Stimulated activated CD8-positive, alpha-beta memory T cell treated with anti-CD3 and anti-CD28 coated beads, Interleukin-12 subunit alpha, Interleukin-12 subunit beta, amount 100 ng/mL, for 4 hours (primary cell): ENCODE measurements at places on chromosomes 4 and X.

- no peak for DNase-seq
These were observed 53.7 kb downstream of the ANAPC10 start for GRCh38 chr4:145044341-145044740.

DNA sequence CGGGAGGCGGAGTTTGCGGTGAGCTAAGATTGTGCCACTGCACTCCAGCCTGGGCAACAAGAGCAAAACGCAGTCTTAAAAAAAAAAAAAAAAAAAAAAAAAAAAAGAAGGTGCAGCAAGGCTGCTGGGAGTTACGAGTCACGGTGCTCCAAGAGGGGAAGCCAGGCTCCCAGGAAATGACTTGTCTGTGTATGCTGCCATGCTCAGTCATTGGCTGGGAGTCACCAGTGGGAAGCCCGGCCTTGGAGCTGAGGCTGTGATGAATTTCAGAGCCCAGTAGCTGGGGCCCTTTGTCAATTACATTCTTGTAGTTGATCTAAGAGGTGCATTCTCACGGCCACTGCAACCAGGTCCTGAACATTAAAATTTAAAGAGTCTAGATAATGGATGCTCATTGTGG lies 1105.1 kb upstream of the TENM3 start:
- no peak for DNase-seq

DNA sequence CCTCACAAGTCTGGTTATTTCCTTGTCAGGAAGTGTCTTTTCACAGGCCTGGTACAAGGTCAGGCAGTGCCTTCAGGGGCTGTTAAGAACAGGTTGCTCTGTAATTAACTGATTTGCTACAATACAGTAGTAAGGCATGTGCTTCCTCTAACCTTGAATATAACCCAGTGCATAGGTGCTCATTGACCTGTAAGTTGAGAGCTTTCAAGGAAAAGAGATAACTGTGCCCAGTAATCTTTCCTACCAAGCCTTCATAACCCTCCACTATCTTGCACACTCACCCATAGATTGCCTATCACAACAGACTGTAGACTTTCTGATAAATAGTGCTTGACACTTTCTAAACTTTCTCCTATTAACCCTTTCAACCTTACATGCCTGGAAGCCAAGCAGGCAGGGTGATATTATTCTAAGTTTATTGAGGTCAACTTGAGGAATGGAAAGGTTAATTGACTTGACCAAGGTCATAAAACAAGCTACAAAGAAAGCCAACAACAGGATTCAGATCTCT lies 148.1 kb downstream of the PPARGC1A start:
- no peak for DNase-seq

DNA sequence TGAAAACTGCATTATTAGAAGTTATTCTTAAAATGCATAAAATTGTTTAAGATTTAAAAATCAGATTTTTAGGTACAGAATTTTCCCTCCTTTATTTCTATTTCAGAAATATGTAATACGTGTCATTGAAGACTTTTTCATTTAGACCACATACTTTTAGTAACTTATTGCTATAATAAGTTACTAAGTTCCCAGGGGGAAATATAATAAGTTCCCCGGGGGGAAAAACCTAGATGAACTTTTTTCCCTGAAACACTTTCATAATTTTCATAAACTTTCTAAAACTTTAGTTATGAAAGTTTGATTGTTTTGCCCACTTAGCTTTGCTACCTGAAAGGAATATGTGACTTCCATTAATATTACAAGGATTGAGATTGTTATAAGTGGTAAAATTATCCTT lies 1341.5 kb upstream of the IGFBP7 start:
- DNase-seq = no peak

- no peak for DNase-seq
These were observed 840 bp downstream of the GUF1 start for GRCh38 chr4:44679060-44679459.

DNA sequence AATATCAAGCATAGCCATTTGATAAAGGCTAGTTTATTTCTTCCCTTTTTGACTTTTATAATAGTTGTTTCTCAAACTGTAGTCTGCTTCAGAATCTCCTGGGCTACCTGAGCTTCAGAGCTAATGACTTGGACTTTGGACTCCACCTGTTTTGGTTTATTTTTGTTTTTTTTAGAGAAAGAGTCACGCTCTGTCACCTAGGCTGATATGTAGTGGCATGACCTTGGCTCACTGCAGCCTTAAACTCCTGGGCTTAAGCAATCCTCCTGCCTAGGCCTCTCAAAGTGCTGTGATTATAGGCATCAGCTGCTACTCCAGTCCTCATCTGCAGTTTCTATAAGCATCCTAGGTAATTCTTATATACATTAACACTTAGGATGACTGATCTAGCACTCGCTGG lies 90.5 kb downstream of the DDIT4L start:
- DNase-seq = no peak

GRCh38 chr4:21763855-21764254 lies 184.7 kb downstream of the KCNIP4 start:
- DNase-seq = no peak

DNA sequence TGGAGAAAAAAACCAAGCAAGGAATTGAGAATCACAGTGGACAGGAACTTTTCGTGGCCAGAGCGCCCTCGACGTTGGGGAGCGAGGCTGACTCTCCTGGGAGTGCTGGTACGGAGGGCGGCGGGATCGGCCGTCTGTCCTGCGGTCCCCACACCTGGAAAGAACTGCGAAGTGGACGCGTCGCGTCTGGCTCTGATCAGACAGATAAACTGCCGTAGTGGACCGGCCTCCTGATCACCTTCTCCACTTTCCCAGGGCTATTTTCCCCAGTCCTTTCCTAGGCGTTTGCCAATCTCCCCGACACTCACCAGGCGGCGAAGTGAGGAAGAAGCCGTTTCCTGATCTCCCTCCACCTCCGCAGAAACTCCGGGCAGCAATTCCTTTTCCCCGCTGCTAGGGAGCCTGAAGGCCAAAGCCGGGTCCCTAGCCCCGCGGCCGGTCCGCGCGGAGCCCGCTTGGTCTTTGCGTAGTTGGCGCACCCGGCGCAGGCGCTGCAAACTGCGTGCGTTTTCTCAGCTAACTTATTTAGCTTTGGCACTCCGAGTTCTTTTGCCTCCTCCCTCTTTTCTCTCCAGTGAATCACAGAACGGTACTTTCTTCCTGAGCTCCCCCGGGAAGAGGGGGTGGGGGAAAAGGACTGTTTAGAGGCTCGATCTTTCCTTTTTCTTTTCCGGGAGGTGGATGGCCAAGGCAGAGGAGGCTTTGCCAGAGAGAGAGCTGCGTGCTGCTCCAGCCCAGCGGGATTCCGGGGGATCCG lies at the start of gene ARSJ:
Gene ARSJ, minus strand, starts transcription at position 500 of the 757 bp plus-strand sequence. CDS start 813 bp downstream, outside the sequence.
- DNase-seq = no peak

GRCh38 chr4:124325690-124326089 lies 386.8 kb downstream of the ANKRD50 start:
- DNase-seq = no peak

DNA sequence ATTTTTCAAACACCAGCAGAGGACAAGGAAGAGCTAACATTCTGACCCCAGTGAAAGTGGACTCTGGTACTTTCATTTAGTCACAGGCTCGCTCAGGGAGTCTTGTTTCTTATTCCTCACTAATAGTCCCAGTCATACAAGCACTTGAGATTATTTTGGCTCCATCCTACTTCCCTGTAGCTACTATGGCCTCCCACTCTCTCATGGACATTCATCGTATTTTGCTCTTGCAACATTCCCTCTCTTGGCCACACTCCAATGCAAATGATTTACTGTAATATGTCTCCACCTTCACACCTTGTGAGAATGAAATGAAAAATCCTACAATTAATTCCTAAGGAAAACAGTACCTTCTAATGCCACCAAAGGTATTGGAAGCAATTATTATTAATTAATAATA lies 21.3 kb downstream of the PLRG1 start:
- DNase-seq = no peak

- DNase-seq = no peak
These were observed 150.9 kb downstream of the ENPP6 start for GRCh38 chr4:184066584-184067300.

DNA sequence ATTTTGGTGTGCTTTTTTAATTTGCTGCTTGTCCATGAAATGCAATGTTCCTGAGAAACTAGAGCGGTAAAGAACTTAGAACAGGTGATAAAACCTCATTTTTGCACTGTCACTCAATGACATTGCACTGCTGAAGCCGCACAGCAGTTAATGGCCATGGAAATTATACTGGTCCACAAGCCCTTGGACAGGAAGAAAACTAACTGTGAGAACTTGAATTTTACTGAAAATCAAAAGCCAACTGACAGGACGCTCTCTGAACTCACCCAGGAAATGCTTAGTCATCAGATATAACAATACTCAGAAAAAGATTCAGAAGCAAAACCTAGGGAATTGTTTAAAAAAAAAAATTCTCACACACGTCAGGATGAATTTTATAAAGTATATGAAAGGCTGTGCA lies 246.4 kb upstream of the SLC7A11 start:
- DNase-seq = no peak

DNA sequence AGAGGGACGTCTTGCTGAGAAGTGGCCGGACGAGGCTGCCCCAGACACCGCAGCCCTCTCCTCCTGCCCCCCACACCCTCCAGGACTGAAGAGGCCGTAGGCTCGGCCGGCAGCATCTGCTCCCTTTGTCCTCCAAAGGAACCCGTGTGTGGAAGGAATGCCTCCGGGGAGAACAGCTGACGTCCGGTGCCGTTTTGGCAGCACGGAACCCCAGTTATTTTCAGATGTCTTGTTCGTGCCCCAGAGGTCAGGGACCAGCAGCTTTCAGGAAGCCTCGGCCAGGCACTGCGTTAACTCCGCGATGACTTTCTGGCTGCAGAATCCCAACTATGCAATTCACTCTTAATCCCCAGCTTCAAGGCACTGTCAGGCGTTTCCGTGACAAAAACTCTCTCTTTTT lies 10.9 kb upstream of the PPP2R3B start:
- no peak for DNase-seq
